ENCODE measurements at places on chromosomes 1 and 21.

GRCh38 chr1:16243936-16244649 lies 7.1 kb upstream of the CPLANE2 start:
- no peak for DNase-seq

- DNase-seq = no peak
Observed at GRCh38 chr1:49694251-49694827, 329.4 kb downstream of the AGBL4 start.

DNA sequence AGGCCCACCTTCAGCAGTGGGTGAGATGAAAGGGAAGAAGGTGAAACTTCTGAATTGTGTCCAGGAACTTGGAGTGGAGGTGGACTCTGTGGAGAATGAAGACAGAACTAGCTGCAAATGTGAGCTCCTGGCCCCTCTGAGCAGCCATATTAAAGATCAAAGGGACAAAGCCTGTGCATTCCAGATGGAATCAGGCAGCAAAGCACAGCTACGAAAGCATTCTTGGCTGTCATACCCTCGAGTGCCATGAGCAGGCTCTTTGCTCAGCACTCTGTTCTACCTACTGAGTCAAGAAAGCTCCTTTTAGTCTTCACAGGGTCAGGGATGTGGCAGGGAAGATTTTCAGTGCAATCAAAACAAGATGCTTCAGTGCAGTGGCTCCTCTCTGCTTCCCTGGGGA lies 86.3 kb upstream of the TSPAN2 start:
- DNase-seq = no peak

DNA sequence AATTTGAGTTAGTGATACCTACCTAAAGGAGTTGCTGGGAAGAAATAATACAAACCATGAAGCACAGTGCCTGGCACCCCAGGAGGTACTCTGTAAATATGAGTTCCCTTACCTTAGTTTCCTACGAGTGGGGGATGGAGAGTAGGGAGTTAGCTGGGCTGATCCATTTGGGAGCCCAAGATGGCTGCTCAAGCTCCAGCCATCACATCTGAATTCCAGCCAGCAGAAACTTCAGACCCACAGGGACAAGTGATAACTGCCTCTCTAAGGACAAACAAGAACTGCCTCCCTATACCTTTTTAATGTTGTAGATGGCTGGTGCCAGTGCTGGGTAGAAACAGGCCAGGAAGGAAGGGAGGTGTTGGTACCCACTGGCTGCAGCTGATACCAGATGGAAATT lies 22.7 kb downstream of the HTR6 start:
- DNase-seq = no peak

DNA sequence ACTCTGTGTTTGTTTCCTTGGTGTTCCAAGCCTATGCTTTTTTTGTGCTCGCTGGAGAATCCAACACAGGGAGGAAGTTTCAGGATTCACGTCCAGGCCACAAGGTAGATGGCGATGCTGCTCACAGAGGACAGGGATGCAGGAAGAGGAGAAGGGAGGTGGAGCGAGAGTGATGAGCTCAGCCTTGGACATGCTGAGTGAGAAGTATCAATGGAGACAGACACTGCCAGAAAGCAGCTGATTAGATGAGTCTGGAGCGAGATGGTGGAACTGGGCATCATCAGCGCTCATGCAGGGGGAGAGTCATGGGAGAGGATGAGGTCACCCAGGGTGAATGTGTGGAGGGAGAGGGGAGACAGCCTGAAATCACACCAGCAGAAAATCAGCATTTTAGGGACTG lies 110.0 kb downstream of the GLUL start:
- DNase-seq = no peak

DNA sequence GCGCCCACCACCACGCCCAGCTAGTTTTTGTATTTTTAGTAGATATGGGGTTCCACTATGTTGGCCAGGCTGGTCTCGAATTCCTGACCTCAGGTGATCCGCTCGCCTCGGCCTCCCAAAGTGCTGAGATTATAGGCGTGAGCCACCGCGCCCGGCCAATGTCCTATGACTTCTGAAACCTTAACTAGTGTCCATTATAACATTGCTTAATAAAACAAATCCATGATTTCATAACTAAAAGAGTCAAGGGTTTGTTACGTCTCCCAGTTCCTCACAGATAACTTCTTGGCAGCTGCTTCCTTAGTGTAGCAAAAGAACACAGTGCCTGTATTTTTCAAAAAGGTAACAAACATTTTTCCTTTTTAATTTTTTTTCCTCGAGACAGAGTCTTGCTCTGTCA lies 53.6 kb downstream of the FBXO42 start:
- DNase-seq = no peak

DNA sequence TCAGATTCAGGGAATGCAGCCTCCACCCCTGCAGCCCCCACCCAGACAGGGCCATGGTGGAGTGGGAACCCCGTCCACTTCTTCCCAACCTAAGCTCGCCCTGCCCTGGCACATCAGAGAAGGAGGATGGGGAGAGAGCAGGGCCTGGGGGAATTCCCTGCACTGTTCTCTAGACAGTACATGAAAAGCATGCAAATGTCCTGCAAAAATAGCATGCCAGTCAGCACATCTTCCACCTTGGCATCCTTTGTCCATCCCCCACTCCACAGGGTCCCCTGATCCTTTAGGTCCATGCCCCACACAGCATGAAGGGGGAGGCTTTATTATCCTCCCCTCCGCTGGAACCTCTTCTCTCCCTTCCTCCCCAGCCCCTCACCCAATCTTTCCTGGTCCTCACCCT lies 35.0 kb upstream of the RD3 start:
- no peak for DNase-seq

Data from cortex of kidney (tissue), 1 donor.